ENCODE measurements at places on chromosomes 13 and 19.

DNA sequence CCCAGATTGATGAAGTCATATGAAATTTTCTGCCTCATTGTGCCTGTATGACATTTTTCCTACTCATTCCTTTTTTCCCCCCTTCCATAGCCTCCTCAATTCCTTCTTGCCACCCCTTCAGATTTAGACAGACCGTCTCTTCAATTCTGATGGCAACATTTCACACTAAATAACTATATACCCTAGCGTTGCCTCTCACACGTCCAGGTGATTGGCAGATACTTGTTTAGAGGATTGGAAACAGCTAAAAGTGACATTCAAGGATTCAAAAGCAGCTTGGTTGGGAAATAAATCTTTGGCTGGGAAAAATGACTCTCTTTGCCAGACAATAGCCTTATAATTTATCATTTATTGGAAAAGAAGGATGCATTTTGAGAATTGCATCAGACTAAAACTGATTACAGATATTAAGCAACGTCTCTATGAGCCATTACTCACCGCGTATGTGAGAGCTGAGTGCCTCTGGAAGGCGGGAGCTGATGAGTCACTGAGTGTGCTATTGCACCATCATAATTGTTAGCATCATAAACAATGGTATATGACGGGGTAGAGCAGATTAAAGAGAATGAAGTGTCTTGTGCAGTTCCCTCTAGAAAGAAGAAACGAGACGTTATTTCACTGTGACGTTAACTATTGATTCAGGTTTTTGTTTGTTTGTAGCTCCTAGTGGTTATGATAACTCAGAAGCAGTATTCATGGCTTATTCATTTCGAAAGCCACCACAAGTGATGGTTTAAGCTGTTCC, 61.1 kb upstream of the FAM216B start:
- no peak for DNase-seq

DNA sequence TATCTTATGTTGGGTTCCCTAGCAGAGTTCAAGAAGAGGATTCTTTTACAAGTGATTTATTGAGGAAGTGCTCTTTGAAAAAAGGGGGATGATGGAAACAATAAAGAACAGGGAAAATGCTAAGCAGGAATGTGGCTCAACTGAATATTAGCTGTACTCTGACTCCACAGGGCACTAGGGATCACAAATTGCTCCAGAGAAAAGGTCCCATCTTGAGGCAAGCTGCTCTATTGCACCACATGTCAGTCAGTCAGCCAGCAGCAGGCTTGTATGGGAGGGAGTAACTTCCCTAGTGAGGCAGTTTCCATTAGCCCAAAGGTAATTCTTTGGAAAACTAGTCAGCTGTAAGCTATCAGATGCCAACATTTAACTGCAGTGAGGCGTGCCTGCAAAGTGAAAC, 73.3 kb upstream of the FNDC3A start:
- DNase-seq, result no peak

DNA sequence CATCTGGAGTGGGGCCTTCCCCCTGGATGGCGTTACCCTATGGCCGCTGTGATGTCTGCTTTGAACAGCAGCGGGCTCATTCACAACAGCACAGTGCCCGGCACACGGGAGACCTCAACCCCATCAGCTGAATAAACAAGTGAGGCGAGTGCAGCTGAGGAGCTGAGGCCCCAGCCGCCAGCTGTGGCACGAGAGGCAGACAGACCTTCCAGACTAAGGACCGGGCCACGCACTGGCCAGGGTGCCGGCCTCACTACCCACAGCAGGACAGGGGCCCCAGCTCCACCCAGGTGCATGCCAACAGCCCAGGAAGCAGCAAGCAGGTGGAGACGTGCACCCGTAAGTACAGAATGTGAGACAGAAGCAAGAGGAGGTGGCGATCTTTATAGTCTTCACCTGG, 39.6 kb downstream of the STK24 start:
- no peak for DNase-seq

GRCh38 chr13:85163063-85163462, 636.2 kb downstream of the SLITRK6 start:
- no peak for DNase-seq

GRCh38 chr13:71021825-71022422, 845.1 kb downstream of the DACH1 start:
- DNase-seq, result no peak

DNA sequence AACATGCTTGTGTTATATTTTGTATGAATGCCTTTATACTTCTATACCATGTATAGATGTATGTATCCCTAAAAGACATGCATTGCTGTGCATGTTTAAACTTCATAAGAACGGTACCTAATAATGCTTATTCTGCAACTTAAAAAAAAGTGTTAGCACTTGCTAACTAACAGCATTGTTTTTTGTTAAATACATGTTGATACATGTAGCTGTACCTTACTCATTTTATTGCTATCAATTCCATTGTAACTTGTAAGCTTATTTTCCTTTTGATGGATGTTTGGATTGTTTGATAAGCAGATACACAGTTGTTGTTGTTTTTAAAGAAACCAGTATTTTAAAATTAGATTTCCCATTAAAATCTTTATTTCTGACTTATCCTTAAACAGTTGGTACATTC, 53.8 kb downstream of the CDK8 start:
- no peak for DNase-seq

GRCh38 chr19:15238639-15239155, 6.4 kb upstream of the EPHX3 start:
- DNase-seq, result no peak

GRCh38 chr19:35031072-35031881, 1.0 kb downstream of the SCN1B start:
- no peak for DNase-seq

DNA sequence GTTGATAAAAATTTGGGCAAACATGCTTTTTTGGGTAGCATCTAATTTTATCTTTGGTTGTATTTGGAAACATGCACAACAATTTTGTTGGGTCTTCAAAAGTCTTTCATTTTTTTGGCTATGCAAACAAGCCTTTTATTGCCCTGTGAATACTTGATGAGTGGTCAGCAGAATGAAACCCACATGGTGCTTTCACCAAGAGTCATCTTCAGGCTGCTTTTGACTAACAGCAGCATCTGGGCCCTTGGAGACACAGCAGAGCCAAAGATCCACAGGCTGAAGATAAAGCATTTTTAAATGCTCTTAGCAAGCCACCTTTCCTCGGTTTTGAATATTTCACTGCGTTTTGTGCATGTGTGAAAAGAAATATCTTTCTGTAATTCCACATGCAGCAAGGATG, 154.9 kb downstream of the FGF9 start:
- DNase-seq, result no peak

DNA sequence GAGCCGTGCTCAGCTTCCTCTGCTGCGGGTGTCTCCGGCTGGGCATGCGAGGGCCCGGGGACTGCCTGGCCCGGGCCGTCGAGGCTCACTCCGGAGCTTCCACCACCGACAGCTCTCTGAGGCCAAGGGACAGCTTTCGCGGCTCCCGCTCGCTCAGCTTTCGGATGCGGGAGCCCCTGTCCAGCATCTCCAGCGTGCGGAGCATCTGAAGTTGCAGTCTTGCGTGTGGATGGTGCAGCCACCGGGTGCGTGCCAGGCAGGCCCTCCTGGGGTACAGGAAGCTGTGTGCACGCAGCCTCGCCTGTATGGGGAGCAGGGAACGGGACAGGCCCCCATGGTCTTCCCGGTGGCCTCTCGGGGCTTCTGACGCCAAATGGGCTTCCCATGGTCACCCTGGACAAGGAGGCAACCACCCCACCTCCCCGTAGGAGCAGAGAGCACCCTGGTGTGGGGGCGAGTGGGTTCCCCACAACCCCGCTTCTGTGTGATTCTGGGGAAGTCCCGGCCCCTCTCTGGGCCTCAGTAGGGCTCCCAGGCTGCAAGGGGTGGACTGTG, 1.2 kb downstream of the S1PR4 start:
- DNase-seq, result peak; percentile 26

DNA sequence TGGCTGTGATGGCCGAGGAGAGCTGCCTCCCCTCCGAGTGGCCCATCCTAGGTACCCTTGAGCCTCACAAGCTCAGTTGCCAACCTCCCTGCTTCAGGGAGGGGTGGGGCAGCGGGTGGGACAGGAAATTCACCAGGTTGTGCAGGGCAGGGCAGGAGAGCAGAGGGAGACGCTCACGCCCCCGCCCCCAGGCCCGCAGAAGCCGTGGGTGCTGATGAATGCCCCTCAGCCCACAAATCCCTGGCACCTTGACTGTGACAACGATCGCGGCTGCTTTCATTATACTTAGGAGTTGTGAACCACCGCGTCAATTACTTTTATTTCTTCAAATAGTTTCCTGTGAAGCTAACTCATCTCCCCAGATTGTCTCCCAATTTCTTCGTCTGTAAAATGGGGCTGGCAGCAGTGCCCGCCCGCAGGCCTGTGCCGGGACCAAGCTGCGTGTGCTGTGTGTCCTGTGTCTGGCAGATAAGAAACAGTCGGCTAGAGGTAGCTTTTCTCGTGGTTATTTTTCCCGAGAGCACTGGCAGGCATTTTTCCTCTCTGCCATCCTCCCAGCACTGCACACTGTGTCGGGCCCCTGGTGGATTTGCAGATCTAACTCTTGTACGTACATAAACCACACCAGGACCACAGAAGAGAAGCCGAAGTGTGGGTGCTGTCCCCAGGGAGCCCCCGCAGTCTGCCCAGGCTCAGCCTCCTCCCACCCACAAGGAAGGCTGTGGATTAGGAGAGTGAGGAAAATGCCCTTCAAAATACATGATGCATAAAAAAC, 7.9 kb upstream of the RASA3 start:
- DNase-seq, result peak; percentile 79

GRCh38 chr19:14378890-14379289, 2.4 kb upstream of the ADGRE5 start:
- DNase-seq, result no peak

DNA sequence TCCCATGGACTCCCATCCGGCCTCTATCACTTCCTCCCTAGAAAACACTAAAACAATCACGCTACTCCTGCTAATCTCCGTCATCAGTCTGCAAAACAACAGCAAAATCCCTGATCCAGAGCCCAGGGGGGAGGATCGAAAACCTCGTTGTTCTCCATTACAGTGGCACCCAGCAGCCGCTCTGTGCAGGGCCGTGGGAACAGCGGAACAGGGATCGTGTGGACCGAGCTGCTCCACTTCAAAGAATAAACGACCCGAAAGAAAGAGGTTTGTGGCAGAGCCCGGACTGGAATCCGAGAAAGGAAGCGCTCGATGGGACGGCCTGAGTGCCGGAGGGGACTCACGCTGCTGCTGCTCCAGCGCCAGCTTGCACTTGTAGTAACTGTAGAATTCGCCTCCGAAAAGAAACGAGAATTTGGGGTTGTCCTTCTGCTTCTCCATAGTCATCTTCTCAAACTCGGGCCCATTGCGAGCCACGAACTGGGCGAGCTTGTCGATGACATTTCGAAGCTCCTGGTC, 652 bp downstream of the CHERP start:
- no peak for DNase-seq

GRCh38 chr13:42750794-42751193, 30.6 kb upstream of the FAM216B start:
- DNase-seq, result no peak

DNA sequence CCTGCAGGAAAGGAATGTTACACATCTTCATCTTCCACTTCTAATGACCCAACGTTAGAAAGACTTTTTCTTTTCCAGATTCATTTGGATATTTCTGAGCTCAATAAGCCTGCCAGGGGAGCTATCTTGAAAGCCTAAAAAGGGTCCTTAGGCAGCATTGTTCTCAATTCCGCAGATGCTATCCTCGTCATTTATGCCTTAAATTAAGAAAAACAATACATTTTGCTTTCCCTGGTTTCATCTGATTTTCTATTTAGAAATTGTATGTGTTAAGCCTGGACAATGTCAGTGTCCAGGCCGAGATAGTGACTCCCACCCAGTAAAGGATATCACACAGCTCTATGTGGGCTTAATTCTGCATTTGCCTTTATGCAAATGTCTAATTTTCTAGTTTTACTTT, 721.3 kb downstream of the DIAPH3 start:
- DNase-seq, result no peak

GRCh38 chr13:74090869-74091605, 43.2 kb downstream of the KLF12 start:
- no peak for DNase-seq

GRCh38 chr13:104616990-104617389, 1550.8 kb upstream of the SLC10A2 start:
- no peak for DNase-seq

DNA sequence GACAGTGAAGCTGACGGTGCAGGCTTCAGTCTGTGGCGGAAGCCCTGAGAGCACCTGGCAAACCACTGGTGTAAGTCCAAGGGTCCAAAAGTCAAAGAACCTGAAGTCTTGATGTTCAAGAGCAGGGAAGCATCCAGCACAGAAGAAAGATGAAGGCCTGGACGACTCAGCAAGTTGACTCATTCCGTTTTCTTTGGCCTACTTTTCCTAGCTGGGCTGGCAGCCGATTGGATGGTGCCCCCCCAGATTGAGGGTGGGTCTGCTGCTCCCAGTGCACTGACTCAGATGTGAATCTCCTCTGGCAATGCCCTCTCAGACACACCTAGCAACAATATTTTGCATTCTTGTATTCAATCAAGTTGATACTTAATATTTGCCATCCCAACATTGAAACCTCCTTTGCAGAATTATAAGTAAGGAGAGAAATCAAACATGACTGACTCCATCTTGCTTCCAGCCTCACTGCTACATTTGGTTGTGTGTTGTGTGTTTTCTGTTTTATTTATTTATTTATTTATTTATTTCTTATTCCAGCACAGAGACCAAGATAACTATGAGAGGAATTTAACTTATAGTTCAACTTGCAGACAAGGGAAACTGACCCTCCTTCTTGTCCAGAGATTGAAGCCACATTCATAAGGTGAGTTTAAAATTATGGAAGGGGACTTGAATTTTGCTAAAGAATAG, 32.8 kb downstream of the IGFL2 start:
- DNase-seq, result no peak

DNA sequence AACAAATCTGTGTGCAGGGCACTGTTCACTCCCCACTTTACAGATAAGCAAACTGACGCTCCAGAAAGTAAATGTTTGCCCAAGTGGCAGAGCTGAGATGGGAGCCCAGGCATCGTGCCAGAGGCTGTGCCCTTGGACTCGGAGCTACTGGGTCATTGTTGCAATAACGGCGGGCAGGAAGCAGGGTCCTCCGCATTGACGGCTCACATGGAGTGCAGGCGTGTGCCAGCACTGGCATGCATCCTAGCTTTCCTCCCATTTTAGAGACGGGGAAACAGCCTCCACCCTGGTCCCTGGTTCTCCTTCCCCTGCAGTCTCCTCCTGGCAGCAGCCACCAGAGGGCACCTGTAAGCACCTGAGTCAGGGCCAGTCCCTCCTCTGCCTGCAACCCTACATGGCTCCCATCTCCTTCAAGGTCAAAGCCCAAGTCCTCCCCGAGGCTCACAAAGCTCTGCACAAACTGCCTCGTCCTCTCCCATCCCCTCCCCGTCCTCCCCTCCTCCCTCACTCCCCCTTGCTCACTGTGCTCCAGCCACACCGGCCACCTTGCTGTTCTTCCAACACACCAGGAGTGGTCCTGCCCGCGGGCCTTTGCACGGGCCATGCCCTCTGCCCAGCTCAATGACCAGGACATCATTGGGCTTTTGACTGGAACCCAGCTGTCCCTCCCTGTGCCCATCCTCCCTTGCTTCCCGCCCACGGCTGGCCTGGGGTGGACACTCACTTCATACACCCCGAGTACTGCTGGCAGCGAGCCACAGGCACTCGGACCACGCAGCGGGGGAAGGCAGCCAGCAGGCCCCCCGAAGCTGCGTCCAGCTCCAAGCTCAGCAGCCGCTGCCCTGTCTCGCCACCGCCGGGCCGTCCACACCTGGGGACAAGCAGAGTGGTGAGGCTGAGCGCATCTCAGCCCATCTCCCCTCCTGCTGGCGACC, 7.7 kb upstream of the LRG1 start:
- DNase-seq, result peak; percentile 23

- no peak for DNase-seq
Observed at GRCh38 chr13:106110241-106110855, 425.1 kb downstream of the EFNB2 start.
